Activated CD8-positive, alpha-beta memory T cell treated with anti-CD3 and anti-CD28 coated beads, Interleukin-2, amount 10 ng/mL, durations not matched to agents 7 days and 5 days (primary cell): ENCODE measurements at places on chromosomes 3 and 15.

DNA sequence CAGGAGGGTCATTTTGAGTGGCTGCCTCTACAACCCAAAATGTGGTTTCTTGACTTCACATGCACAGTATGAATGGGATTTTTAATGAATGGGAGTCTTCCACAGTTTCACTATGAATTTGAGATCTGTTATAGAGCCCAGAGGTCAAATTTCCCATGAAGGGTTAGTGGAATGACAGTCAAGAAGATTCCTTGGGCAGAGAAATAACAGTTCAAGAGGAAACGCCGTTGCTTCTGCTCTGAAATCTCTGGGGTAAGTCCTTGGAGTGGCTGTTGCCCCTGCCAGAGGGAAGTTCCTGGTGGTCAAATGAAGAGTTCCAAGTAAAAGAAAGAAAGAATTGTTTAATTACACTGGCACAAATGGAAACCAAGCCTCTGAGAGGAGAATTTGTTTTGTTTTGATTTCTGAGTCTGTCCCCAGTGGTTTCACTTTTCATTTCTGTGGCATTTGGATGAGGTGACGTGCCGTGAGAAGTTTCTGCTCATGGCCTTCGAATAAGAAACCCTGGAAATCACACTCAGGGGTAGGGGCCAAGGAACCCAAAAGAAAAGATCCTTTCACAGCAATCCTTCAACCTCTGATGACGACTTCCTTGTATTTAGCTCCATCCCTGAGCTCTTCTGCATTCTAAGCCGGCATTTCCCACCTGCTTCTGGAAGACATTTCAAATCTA is 77.5 kb upstream of the IL12A start:
- DNase-seq: peak; percentile 47

DNA sequence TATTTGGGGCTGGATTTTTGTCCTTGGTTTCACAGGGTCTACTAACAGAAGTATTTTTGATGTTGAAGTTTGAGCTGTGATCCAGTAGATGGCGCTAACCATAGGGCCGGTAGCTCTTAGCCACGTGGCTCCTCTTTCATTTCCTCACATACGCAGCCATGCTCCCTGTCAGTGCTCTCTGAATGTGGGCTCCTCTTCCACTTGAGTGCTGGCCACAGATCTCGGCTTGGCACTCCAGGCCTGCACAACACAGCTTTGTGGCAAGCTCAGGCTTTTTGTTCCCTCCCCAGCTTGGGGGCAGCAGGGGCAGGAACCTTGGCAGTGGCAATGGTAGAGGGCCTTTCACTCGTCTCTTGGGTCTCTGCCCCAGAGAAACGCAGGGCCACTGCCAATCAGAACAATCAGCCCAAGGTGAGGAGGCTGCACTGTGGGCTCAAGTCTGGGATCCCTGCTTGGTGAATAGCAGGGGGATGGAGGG is 18.6 kb upstream of the DNAAF4 start:
- no peak for DNase-seq

DNA sequence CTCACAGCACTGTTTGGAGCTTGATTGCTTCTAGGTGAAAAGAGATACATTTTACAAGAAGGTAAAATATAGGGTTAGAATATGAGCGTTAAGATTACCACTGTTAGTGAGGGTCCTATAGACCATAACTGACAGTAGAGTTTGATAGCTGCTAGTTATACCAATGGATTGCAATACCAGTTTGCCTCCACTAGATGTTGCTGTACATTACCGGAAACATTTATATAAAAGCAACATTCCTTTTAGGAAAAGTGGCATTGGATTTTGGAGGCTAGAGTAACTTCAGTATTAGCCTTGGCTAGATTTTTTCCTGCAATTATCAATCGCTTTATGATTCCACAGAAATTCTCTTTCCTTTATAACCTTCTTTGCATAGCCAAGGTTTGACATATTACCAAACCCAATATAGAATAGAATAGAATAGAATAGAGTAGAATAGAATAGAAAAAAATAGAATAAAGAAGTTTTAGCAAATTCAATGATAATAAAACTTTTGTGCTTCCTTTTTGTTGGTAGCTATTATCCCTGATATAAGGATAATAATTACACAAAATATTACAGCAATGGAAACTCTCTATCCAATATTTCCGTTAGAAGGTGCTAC is 1093.6 kb upstream of the ALCAM start:
- no peak for DNase-seq

DNA sequence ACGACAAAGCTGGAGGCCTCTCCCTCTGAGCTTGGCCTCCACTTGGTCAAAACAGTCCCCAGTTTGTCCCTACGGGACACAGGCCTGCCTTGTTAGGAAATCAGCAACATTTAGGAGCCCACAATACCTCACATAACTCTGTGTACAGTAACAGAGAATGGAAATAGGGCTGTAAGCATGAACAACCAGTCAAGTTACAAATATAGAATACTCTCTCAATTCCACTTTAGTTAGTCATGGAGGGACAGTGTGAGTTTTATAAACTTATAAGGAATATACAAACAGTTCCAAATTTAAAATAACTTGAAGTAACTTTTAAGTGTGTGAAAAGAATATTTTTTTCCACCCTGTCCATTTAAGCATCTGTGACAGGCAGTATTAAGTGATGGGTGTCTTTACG is 129.4 kb downstream of the PGPEP1L start:
- DNase-seq: no peak

- DNase-seq: no peak
Observed at GRCh38 chr3:123728014-123728413, 143.2 kb upstream of the HACD2 start.

- DNase-seq: no peak
Observed at GRCh38 chr3:52257911-52258310, 12.4 kb downstream of the PPM1M start.

- no peak for DNase-seq
Observed at GRCh38 chr3:62566022-62566557, 192.7 kb upstream of the FEZF2 start.

- no peak for DNase-seq
Observed at GRCh38 chr3:13954741-13955483, 75.0 kb upstream of the WNT7A start.

DNA sequence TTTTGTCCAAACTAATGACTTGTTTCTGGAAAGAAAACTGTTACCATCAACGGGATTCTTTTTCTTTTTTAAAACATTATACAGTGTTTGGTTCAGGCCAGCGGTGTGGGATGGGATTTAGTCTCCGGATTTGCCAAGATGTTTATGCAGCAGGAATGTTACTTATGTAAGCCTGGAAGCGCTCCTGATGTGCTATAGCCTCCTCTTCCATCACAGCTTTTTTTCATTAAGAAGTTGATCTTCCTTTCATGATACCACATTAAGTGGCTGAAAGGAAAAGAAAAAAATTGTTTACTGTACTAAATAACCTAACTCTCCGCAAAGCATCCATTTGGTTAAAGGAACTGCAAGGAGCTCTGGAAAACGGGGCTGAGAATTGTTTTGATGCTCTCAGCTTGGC is 120.5 kb upstream of the ALDH1A3 start:
- no peak for DNase-seq

GRCh38 chr3:179688850-179689249 is 36.0 kb downstream of the USP13 start:
- no peak for DNase-seq

DNA sequence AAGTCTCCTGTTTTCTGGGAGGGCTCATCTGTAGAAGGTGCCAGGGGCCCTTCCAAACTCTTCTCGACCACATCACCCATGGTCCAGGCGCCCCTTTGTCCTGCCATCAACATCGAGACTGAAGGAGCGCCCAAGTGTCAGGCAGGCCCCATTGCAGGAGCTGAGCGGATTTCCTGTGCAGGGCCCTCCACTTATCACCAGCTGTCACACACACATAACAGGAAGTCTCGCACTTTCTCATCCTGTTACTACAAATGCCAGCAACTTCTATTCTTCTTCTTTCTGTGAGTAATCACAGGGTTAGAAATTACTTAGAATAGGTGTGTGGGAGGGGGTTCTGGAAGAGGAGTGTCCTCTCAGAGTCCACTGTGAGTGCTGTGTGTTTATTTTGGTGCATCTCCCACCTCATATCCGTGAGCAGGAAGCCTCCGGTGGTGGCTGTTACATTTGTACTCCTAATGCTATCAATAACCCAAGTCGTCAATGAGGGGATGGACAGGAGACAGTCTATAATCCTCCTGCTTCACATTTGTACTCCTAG is at the start of gene KLHL6:
KLHL6 (minus strand) TSS at position 166 of the 541 bp plus-strand sequence; CDS start at position 113, 53 bp downstream.
- DNase-seq: peak; percentile 88

DNA sequence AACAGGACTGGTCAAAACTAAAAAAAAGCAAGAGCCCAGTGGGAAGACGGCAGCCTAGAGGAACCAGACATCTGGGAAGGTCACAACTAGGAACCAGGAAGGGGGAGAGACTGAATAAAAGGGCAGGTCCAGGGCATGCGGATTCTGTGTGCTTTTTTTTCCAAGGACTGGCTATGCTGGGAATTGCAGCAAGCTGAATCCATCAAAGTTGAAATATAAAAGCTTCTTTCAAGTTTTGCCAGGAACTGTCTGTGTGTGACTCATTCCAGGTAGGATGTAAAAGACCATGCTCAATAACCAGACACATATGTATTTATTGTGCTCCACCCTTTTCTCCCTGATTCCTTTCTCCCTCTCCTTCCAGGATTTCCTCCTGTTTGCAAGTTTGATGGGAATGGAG is 47.9 kb upstream of the CCDC80 start:
- DNase-seq: no peak

DNA sequence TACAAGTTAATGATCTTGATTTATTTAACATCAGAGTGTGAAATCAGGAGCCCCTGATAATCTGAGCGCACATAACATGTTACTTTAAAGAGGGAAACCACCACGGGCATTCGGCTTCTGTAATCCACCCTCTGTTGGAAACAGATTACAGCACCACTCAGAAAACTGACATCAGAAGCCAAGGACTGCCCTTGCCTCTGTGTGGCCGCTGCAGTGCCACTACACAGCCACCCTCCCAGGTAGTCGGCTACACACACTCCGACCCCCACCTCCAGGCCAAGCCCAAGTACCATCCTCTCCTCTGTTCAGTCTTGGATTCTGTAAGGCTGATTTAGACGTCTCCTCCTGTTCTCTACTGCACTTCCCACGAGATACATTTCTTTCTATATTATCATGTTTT is 251.7 kb downstream of the GABRB3 start:
- no peak for DNase-seq

DNA sequence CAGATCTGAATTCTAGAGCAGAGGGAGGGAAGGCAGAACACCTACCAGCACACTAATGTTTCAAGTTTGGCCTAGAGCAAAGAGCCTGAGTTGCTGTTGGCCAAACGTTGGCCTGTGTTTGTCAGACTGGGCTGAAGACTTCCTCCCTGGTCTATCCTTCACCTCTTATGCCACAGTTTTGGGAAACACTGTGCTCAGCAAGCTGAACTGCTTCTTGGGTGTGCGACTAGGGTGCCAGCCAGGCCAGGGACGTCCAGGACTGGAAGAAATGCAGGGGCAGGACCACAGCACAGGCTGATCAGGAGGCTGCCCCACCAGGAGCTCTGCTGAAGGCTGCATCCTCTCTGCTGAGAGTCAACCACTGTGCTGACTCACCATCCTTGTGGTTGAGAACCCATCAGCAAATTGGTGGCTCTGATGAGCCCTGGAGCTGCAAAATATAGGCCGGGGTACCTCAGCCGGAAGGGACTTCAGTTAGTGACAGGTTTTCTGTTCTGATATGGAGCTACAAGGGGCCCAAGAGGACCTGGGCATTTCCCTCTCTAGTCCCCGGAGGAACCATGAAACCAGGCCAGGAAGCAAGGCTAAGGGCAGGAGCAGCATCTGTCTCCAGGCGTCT is 131.6 kb upstream of the RASGRP1 start:
- DNase-seq: peak; percentile 95

DNA sequence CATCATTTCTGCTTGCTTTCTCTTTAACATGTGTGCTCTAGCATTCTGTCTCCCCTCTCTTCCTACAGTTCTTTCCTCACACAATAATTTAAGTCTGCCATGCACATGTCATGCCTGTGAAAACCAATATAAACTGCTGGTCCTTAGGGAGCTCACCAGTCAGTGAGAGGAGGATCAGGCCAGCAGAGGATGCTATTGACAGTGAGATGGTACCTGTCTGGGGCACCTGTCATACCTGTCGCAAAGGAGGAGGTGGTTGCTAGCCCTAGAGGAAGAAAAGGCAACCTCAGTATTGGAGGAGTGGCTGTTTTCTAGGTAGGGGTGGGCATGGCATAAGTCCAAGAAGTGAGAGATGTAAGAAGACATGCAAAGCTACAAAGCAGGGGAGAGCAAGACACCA is 194.6 kb downstream of the GABRG3 start:
- no peak for DNase-seq

- no peak for DNase-seq
Observed at GRCh38 chr15:57189466-57189865, 186.8 kb upstream of the CGNL1 start.

- DNase-seq: no peak
Observed at GRCh38 chr3:14483286-14483685, 56.9 kb downstream of the GRIP2 start.

DNA sequence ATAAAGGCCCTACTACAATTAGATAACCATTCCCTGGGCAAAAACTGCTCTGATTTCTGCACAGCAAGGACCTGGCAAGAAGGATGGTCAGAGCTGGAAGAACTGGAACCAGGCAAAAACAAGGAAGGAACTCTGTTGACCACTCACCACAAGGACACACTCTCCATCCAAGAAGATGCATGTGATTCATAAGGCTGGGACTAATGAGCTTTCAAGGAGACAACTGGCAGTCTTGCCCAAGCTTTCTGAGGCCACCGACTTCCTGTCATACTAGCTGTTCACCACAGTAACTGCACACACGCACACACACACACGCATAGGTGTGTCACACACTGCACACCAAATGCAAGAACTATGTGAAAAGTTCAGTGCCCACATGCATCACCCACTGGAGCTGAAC is 256.6 kb downstream of the OCA2 start:
- DNase-seq: no peak

DNA sequence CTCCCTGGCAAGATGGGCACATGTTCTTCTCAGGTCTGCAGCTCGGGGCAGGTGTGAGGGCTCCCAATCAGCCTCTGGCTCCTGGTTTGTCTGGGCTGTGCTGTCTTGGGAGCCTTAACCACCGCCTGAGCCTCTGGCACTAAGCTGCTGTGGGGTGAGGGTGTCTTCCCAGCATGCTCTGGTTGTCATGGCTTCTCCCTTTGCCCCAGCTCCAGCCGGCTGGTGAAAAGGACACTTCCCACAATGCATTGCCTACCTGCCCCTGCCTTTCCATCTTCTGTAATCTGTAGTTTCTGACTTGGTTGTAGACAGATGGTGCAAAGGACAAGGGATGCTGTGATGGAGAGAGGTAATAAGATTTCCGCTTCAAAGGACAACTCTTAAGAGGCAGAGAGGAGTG is 295.3 kb downstream of the TLE3 start:
- no peak for DNase-seq

DNA sequence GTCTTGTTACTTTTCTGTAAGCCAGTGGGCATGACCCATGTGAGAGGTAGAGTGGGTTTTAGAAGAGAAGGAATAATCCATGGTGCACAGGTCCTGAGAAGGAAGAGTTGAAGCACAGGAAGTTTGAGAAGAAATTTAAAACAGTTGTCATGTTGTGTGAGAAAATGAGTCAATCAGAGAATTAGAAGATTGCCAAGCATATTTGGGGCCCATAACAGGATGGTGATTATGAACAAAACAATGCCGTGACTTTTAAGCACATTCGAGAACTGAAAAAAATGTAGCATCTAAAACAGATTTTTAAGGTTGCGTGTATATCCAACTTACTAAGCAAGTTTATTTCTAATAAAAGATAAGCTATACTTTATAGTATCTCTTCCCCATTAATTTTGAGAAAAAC is 198.7 kb downstream of the RORA start:
- no peak for DNase-seq
